Femur (tissue), 1 donor: ENCODE measurements at places on chromosomes 7 and 10.

DNA sequence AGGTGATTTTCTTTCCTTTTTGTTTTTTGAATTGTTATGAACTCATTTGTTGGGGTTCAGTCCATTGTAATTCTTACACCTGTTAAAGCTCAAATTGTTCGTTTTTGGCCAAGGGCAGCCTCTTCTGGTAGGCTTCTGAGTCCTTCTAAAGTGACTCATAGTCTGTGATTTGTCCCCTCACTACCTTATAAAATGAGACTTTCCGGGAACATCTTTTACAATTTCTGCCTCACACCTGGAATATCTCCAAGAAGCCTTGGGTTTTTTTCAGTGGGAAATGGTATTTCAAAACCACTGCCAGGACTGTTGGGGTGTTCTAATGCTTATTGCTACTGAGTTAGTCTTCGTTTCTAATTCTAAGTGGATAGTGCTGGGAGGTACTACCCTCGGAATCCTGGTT lies 56.7 kb downstream of the BMPR1A start:
- DNase-seq, result no peak

DNA sequence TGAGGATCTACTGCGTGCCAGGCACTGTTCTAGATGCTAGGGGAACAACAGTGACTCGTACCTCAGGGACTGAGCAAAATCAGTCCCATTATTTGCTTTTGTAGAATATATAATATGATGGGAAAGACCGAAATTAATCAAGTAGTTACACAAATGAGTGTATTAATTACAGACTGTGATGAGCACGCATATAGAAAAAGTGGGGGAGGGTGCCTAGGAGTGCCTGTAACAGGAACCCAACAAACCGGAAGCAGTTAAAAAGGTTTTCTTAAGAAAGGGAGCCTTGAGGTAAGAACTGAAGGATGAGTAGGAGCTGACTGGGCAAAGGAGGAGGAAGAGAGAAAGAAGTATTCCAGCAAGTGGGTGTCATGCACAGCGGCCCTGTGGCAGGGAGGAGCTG lies 28.2 kb upstream of the IL6 start:
- no peak for DNase-seq

- DNase-seq, result no peak
These were observed 109.5 kb upstream of the PITRM1 start for GRCh38 chr10:3281941-3282673.

DNA sequence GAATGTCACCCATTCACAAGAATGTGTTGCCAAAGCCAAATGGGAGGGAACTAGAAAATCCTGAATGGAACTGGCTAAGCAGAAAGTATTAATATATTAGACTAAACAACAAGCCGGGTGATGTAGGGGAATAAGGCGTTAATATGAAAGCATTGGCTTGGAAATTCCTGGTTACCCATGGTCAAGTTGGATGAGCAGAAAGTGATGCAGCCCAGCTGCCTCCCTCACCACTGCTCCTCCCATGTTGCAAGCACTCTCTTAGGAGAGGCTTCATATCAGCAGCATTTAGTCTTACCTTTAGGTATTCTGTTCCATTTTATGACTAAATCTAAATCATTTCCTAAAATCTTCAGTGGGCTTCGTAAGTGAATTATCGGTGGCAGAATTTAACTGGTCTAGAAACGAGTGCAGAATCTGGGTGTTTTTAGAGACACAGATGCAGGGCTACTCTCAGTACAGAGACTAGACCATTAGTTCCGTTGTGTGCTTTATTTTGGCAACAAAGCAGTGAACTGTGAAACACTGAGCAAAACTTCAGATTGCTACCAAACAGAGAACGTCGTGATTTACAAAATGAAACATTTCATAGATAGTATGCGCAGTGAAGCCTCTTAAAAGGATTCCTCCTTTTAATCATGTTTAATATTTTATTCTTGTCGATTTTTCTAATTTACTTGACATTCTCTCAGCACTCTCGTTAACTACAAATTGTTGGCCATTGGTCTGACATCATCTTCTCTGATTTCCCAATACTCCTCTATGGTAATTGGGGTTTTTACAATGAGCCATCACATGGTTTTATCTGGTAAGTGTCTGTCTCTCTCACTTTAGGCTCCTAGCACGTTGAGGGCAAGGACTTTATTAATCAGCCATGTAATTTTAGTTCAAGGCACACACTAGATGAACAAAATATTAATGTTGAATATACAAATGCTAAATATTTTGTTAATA lies 22.0 kb upstream of the HGF start:
- no peak for DNase-seq

DNA sequence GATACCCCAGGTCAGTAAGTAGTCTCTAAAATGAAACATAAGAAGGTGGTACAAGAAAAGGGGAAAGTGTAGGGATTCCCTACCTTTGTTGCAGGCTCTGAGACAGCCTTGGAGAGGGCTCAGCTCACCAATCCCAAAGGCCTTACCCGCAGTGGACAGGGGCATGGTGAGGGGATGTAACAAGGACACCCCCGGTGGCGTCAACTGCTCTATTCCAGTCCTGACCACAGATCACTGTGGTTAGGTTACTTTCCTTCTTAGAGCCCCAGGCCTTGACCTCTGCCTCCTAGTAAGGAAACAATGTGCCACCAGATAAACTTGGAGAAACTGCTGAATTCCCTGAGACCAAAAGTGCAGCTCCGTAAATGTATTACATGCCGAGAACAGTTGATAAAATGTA lies 17.5 kb downstream of the PLXNA4 start:
- DNase-seq, result no peak

DNA sequence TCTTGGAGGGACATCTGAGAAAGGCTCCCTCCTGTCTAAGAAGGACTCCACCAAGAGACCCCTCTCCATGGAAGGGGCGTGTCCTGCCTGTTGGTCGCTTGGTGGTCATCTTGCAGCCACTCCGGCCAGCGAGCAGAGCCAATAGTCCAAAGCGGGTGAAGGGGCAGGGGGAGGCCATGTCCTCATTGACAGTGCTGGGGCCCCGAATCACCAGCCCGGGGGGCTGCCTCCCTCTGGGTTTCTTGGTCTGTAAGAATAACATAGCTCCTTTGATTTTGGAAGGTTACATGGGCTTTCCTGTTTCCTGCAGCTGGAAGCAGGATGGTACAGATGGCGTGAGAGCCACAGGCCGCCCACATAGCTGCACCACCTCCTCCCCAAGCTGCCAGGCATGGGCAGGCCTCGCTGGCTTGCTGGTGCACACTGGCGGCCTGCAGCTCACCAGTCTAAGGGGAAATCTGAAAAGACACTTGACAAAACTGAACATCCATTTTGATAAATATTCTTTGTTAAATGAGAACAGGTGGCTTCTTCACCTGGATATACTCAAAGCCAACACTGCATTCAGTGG lies 105.8 kb downstream of the ARHGAP22 start:
- no peak for DNase-seq

DNA sequence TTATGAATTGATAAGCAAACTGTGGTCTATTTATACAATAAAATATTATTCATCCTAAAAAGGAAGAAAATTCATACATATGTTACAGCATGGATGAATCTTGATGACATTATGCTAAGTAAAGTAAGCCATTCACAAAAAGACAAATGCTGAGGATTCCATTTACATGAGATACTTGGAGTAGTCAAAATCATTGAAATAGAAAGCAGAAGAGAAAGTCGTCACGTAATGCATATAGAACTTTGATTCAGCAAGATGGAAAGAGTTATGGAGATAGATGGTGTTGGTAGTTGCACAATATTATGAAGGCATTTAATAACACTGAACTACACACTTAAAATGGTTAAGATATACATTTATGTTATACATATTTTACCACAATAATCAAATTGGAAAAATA lies 309.7 kb upstream of the KLF6 start:
- DNase-seq, result no peak

- DNase-seq, result peak; percentile 39
These were observed 15.3 kb upstream of the AKR1C1 start for GRCh38 chr10:4947635-4948596.

- no peak for DNase-seq
These were observed 466.0 kb downstream of the KIF20B start for GRCh38 chr10:90167174-90168064.

DNA sequence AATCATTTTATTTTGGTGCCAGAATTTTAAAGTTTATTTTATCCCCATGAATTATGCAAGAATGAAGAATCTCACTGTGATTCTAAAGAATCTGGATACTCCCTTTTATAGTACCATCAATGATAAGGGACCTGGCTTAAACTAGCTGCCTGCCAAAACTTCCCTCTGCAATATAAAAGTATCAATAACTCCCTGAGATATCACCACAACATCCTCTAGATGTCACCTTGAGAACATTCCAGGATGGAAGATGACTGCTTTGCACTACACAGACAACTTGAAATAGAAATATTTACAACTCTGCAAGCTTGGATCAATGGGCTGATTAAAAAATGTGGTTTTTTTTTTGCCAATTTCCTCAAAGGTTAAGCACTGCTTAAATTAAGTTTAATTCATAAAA lies 142.1 kb downstream of the SLC25A13 start:
- DNase-seq, result no peak

DNA sequence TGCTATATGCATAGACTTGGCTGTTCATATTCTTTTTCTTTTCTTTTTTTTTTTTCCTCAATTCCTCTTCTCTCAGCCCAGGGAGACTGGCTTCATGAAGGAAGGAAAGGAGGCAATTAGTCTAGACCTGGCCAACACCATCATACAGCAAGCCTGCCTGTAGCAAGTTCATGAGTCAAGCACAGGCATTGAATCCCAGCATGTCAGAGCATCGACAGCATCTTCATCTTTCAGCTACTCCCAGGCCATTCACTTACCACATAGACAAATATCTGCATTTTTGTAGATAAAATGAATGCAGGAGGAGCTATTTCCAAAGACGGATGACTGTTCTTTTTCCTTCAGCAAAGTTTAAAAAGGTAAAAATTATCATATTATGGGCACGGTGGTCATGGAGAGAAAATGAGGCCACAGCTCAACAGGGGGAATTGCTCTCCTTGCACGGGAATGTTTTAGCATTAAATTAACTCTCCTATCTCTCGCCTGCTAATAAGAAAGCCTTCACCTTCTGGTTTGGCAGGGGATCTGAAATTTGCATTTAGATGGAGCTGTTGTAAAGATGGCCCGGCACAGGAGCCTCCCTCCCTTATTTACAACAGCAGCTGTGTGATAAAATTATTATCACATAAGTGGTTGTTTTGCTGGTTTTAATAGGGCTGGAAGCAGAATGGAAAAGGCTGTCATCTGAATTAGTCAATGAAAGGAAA lies 626.5 kb upstream of the AUTS2 start:
- no peak for DNase-seq

- DNase-seq, result no peak
These were observed 140.1 kb downstream of the DNAJB6 start for GRCh38 chr7:157476654-157477549.

DNA sequence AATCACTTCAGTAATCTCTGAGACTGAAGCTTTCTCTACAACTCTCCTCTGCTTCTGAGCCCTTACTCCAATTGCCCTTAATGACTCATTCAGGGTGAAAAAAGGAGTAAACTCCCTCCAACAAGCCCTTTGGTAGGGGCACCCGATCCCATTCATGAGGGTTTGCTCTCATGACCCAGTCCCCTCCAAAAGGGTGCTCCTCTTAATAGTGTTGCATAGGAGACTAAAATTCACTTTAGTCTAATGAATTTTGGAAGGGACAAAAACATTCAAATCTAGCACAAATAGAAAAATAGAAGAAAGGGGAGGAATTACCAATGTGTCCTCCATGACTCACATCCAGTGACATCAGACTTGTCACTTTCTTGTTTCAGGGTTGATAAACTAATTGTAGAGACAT lies 66.2 kb upstream of the CCNY start:
- no peak for DNase-seq

DNA sequence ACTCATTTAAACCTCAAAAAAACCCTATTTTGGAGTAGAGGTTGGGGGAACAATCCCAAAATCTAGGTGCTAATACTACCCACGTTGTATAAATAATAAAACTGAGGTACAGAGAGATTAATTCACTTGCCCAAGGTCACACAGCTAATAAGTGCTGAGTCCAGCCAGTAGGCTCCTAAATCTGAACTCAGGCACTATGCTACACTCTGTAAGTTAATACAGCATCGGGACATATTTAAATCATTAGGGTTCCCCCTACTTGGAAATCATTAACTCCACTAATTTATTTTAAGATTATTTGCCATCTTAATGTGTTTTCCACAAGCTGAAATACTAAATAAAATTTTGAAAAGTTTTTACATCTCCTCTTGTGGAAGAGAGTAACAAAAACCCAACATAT lies 24.2 kb downstream of the PIP4K2A start:
- DNase-seq, result no peak

- no peak for DNase-seq
These were observed 187.6 kb upstream of the ITGB1 start for GRCh38 chr10:33145451-33146188.

DNA sequence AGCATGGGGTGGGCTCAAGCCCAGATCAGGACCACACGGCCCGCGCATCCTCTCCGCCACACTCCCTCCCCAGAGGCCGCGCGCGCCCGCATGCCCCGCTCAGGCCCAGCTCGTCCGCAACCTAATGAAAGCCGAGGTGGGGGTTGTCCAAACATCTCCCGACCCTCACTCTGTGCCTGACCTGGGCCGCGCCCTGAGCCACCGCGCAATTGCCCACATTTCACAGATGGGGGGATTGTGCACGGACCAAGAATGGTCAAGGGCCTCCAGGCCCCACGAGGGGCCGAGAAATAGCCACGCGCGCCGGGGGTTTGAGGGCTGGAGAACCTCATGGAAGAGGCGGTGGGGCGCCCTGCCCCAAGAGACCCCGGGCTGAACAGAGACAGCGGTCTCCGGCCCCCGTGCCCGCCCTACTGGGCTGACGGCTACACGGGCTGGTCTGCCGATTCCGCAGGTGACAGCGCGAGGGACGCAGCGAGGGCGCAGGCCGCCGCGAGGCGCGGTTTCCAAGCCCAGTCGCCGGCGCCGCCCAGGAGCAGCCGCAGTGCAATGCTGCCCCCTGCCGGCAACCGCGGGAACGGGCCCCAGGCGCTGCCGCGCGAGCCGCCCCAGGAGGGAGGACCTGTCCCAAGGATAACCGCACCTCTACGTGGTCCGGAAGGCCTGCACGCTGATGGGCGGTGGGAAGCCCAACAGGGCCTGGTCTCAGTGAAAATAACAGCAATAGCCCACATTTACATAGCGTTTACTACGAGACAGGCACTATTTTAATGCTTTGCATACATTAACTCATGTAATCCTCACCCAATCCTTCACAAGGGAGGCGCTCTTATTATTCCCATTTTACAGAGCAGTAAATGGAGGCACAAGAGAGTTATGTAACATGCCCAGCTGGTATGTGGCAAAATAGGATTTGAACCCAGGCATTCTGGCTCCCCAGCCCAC lies 10.5 kb upstream of the GRID1 start:
- peak; percentile 83 for DNase-seq

GRCh38 chr10:60135020-60135419 lies 228.7 kb upstream of the CCDC6 start:
- DNase-seq, result no peak
